ENCODE measurements at places on chromosomes 2 and 18.
A peak's percentile ranks its signal among the peaks of the same experiment; 100 is the strongest.

DNA sequence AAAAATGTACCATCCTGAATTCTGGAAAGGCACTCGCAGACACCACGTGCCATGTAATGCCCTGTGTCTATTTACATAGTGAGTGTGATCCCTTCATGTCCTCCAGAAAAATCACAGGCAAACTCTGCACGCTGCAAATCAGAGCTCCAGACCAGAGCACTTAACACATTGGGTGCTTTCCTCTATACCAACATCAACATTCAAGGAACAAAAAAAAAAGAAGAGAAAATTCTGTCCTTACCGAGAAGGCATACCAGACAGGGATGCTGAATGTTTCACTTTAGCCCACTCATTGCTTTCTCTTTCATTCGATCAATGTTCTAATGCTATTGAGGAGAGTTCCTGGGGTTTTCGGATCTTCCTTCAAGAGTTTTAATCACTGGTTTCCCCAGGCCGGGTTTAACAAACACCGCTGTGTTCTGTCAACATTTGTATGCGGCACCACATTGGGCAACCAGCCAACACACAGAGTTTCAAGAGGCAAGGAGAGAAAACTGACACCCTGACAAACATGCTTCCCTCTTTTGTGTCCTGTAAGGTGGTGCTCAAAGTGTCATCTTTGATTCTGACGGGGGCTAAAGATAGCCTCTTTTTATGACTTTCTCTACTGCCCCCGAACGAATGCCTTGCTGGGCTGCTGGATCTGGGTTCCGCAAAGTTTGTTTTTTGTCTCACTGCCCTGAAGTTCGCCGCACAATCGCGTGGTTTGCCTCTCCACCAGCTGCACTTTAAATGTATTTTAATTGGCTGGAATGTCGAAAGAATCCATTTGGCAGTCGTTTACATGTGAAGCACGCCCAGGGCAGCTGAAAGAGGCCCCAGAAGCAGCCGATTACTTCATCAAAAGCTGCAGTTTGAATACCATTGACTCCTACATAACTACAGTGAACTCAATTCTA lies 106.4 kb upstream of the NCKAP5 start:
- DNase-seq: no peak

DNA sequence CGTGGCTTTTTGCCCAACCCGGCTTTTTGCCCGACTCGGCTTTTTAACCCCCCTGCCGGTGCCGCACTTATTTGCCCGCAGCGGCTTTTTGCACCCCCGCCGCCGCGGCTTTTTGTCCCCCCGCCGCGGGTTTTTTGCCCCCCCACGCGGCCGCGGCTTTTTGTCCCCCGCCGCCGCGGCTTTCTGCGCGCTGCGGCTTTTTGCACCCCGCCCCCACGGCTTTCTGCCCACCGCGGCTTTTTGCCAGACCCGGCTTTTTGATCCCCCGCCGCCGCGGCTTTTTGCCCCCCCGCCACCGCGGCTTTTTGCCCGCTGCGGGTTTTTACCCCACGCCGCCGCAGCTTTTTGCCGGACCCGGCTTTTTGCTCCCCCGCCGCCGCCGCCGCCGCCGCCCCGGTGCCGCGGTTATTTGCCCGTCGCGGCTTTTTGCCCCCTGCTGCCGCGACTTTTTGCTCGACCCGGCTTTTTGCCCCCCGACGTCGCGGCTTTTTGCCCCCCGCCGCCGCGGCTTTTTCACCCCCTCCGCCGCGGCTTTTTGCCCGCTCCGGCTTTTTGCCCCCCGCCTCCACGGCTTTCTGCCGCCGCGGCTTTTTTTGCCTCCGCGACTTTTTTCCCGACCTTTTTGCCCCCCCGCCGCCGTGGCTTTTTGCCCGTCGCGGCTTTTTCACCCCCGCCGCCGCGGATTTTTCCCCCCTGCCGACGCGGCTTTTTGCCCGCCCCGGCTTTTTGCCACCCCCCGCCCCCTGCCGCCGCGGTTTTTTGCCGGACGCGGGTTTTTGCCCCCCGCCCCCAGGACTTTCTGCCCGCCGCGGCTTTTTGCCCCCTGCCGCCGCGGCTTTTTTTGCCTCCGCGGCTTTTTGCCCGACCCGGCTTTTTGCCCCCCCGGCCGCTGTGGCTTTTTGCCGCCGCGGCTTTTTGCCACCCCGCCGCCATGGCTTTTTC lies 2786.5 kb downstream of the RPIA start:
- DNase-seq: peak; percentile 9

- DNase-seq: no peak
These were observed 61.4 kb downstream of the ZEB2 start for GRCh38 chr2:144458541-144458940.

DNA sequence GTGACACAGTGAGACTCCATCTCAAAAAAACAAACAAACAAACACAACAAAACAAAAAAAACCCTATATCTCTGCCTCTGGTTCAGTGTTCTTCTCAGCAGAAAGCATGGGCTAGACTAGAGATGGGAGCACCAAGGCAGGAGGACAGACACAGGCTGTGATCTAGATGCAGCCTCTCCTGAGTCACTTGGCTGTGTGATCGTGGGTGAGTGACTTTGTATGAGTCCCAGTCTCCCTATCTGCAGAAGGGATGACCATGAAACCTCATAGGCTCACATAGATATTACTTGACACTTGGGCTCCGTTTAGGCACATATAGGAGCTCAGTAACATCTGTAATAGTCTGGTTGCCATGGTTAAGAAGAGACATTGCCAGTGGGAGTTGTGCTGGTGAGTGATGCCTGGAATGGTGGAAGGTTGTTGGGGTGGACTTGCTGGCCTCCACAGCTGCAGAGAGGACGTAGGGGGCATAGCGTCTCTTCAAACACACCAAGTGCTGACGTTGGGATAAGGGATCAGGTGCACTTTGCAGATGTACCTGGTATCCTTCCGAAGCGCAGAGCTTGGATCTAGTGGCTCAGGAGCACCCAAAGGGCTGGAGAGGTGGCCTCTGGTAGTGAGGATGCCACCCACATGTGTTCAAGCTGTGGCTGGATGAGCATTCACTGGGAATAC lies 318.9 kb upstream of the HS6ST1 start:
- DNase-seq: peak; percentile 4

DNA sequence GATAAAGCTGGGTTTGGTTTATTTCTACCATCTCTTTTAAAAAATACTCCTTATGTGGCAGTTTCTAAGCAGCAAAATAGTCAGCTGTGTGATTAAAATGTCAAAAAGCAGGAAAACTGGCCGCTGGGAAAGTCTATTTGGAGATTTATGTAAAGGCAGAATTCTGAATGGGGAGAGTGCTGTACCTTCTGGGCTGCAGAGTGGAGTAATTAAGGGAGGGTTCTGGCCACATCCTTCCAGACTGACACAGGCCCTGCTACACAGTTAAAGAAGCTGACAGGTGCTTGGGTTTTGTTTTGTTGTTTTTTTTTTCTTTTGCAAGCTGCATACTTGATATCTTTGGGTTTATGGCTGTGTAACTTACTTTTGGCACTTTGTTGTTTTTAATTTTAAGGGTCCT lies 157.2 kb downstream of the WDSUB1 start:
- no peak for DNase-seq

DNA sequence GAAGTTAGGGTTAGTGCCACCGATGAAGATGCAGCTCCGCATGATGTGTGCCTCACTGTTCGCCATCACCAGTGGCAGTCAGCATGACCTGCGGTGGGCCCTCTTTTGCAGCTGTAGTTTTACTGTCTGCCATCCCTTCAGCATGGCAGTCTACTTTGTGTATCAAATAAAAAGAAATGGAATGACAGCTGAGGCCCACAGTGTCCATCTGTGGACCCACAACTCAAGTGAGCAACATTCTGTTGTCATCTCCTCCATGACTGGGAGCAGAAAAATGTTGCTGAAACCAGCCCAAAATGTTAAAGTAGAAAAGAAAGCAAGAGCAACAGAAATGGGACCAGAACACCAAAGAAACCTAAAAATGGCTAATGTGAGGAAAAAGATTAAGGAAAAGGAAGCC lies 128.7 kb downstream of the MEP1B start:
- no peak for DNase-seq

GRCh38 chr2:233663911-233664310 lies 7.8 kb upstream of the UGT1A9 start:
- no peak for DNase-seq

- DNase-seq: no peak
These were observed 52.7 kb downstream of the ADD2 start for GRCh38 chr2:70715071-70715985.

All from D721Med (cell line).